ENCODE measurements at places on chromosomes 7 and 10.

GRCh38 chr10:59839576-59839975 lies 66.8 kb downstream of the CCDC6 start:
- DNase-seq: peak; percentile 3

GRCh38 chr10:29324220-29324841 lies 35.5 kb downstream of the LYZL1 start:
- no peak for DNase-seq

- DNase-seq: peak; percentile 45
These were observed at the start of gene HOXA11 for GRCh38 chr7:27185013-27185853. HOXA11 (minus strand) TSS chr7:27185232; CDS start chr7:27185144, 88 bp downstream.

- no peak for DNase-seq
These were observed 137.0 kb downstream of the ETV1 start for GRCh38 chr7:13852281-13852968.

- DNase-seq: no peak
These were observed 150.3 kb downstream of the RNF216 start for GRCh38 chr7:5631152-5631551.

DNA sequence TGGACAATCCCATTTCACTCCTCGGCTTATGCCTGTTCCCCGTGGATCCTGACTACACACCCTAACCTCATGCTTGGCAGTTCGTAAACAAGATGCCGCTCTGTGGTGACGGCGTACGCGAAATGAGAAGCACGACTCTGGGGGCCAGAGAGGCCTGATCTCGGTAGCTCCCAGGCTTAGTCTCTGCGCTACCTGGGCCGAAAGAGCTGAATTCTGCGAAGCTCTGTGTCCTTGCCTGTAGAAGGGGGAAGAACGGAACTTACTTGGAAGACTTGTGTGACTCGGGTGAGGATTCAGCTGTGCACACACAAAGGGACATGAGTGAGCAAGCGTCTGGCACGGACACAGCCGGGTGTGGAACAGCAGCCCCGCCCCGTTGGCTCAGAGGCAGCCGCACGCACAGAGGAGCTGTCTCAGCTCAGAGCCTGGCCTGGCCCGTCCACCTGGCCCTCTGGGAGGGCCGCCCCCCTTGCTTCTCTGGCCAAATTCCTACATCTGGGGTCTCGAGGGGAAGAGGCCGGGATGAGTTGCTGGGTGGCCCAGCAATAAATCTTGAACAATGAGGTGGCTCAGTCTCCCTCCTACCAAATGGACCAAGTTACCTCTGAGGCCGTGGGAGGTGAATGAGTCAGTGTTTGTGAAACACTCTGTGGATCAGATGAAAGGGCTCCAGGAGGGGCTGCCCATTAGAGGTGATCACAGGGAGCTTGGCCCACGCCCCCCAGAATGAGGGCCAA lies 83.8 kb downstream of the PDGFA start:
- peak; percentile 26 for DNase-seq

DNA sequence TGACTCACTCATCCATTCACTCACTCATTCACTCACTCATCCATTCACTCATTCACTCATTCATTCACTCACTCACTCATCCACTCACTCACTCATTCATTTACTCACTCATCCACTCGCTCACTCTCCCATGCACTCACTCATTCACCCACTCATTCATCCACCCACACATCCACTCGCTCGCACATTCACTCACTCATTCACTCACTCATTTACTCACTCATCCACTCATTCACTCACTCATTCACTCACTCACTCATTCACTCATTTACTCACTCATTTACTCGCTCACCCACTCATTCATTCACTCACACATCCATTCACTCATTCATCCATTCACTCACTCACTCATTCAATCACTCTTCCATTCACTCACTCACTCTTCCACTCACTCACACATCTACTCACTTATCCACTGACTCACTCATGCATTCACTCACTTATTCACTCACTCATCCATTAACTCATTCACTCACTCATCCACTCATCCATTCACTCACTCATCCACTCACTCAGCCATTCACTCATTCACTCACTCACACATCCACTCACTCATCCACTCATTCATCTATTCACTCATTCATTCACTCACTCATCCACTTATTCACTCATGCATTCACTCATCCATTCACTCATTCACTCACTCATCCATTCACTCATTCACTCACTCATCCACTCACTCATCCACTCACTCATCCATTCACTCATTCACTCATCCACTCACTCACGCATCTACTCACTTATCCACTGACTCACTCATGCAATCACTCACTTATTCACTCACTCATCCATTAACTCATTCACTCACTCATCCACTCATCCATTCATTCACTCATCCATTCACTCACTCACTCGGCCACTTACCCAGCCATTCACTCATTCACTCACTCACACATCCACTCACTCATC lies 74.0 kb downstream of the CARD11 start:
- DNase-seq: no peak

- DNase-seq: no peak
These were observed 127.3 kb upstream of the PRKCQ start for GRCh38 chr10:6707352-6707751.

DNA sequence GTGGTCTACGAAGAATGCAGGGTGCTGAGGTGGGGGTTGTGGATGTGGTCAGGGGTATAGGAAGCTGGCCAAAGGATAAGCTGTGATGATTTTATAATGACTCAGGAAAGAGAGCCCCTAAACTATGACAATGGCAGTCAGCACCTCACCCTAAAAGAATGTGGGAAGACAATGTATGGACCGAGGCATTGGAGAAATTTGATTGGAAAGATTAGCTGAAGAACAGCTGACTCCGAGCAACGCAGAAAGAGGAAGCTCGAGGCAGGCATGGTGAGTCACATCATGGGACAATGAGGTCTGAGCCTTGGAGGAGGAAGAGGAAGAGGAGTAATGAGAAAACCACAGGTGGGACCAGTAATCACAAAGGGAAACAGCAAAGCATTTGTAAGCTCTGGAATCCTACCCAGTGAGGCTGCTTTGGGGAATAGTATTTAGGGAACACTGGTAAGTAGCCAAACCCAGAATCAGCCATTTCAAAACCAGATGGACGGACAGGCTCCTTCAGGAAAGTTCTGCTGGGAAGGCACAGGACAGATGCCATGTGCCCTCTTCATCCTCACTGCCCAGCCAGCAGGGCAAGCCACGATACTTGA lies 295.4 kb downstream of the PRPF18 start:
- peak; percentile 94 for DNase-seq

DNA sequence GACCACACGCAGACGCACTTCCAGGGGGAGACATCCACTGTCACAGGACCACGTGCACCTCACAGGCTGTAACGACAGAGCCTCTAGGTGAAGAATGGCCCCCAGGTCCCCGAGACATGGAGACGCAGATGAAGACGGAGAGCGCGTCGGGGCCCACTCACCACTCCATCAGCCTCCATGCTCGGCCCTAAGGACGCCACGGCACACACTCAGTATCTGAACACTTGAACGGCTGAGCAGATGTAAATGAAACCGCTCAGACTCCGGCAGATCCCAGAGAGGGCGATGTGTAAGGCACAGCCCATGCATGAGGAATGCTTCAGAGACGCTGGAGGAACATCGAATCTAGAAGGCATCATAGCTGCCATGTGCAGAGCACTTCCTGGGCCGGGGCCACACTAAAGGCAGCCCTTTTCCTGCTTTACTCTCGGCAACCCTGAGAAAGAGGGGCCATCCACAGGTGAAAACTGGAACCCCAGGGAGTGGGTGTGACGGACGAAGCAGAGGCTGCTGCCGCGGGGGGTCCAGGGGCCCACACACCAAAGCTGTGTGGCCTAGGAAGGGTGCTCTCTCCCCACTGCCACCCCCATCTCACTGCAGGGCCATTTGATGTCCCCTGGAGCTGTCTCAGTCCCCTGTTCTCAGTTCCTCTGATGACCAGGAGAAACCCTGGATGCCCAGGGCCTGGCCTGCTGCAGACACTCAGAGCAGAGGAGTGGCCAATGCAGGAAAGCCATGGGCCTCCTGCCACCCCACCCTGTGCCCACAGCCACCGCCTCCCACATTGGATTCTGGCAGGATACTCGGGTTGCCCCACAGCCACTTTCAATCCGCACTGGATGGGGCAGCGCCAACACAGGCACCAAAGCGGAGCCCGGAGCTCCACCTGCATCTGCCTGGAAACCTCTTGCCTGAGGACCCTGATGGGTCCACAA lies 253.8 kb downstream of the MAD1L1 start:
- no peak for DNase-seq

DNA sequence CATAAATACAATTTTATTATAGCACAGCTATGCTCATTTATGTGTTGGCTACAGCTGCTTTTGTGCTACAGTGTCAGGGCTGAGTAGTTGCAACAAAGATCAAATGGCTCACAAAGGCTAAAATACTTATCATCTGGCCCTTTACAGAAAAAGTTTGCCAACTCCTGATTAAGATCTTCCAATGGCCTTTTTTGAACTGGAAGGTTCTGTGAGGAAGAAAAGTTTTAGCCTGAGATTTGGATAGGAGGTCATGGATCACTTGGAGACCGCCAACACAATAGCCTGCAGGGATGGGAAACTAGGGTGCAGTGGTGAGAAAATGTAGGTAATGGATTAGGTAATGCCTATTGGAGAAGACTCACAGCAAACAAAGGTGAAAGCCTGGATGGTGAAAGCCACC lies 169.8 kb downstream of the NOC3L start:
- no peak for DNase-seq

GRCh38 chr7:150568714-150569113 lies 1.5 kb downstream of the GIMAP4 start:
- no peak for DNase-seq

DNA sequence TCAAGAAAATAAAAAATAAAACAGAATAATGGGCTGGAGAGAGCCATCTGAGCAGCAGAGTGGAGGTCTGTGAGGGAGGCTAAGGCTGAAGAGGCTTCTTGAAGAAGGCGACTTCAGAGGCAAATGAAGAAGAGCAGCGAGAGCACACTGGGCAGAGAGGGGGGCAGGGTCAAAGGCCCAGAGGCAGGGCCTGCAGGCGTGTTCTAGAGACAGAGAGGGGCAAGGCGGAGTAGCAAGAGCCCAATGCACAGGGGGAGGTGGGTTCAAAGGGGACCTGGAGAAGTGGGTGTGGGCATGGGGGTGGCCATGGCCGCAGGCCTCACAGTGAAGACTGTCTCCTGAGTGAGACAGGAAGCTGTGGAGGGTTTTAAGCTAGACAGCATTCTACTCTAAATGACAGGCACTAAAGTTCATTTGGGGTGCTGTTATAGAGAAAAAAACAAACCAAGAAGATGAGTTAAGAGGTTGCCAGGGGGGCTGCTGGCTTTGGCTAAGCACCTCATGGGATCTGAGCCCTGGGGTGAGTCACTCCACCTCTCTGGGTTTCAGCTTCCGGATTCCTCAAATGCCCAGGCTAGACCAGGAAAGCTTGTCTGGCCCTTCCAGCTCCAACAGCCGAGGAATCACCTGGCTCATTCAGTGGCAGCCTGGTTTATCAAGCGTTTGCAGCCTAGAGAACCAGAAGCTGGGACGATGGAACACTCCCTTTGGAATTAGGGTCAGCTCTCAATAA lies 81.7 kb downstream of the DLG5 start:
- no peak for DNase-seq

DNA sequence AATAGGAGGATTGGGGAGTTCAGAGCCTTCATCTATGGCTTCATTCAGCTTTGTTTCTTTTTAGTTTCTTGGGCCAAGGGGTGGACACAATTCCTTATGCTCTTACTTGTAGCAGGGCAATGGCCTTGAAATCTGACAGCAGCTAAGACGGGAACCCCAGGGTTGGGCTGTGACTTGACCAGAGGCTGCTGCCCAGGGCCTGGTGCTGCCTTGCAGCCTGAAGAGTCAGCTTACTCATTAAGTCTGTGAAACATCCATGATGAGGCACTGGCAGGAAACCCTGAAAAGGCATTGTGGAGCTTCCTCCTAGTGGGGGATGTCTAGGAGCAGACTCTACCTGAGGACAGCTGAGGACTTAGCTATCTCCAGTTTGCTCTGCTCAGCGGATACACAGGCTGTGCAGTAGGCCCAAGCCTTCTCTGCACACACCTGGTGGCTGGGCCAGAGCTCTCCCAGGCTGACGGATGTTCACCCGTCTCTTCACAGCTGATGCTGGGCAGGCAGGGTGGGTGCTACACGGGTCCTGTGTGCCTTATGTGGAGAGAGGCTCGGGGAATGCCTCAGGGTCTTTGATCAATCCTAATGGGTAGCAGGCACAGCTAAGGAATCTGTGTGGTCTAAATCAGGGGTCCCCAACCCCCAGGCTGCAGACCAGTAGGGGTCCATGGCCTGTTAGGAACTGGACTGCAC lies 17.8 kb downstream of the CXCL12 start:
- no peak for DNase-seq

All from suppressor macrophage treated with lipopolysaccharide for 1 hour (primary cell).